Gastroesophageal sphincter (tissue), 4 donors: ENCODE measurements at places on chromosomes 4 and X. TPM values are rescaled to one million over a fixed set of nuclear protein-coding genes. Genes with fewer than 3 reads are reported as not detected.

The FREM3 gene
- total RNA-seq, result not detected

The TMEM31 gene
- total RNA-seq, result not detected

The MAGEA4 gene
- not detected for total RNA-seq

The NPNT gene
- total RNA-seq, result 86.1 TPM

DNA sequence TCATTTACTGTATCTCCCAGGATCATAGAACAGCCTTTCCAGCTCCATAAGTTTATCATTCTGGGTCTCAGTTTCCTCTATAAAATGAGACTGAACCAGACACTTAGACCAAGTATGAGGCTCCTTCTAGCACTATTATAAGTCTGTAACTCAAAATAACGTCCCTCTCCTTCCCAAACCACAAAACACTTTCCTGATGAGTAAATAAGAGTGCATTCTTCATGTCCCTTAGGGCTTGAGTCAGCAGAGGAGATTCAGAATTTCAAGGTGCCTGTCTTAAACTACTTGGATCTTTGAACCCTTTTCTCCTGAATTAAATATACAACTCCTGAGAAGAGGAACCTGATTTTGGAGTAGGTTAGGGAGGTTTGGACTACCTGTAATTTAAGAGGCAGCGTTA lies 62.6 kb downstream of the GLRA2 start:
- ATAC-seq, result no peak

DNA sequence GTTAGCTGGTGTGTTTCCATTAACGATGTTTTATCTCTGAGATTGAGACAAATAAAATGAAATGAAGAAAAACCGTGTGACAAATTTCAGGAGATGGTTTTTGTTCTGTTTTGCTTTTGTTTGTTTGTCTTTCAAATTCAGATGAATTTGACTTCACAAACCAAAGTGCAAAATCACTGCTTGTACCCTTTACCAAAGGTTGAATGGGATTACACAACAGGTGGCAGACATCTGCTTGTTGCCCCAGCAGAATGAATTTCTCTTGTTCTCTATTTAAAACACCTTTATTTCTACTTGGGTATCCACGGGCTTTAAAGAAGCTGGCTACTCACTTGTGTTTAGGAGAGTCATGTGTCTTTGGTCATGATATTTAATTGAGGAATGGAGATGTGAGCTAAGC lies 239.7 kb upstream of the CLNK start:
- ATAC-seq, result no peak

DNA sequence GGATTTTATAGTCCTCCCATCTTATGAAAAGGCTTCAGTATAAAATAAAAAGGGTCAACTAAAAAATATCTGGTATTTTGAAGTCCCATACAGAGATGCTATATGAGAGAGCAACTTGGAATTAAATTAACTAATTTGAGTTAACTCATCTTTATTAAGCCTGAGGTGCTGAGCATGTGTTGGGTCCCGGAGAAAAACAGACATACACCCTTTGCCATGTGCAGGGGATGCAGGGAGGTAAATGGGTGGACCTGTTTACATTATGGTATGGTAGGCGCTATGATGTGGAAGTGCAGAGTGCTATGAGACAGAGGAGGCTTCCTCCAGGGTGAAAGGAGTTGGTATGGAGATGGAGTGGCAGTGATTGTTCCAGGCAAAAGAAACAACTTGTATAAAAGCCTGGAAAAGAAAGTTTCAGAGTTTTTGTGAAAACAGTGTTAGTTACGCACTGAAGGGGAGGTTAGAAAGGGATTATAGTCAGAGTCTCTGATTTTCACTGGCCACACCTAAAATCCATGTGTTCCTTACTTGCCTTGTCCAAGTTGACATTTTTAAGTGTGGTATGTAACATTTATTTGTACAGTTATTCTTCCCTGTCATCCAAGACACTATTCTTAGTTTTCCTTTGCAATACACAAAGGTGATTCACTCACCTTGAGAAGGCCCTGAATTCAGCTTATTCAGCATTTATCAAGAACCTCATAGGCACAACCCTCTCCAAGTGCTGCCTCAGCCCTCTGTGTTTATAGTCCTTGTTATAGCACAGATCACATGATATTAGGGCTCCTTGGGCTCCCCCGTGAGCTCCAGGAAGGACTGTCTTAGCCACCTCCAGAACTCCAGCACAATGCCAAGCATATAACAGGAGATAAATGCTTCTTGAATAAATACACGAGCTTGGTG lies 152.0 kb downstream of the RASL11B start:
- no peak for ATAC-seq

DNA sequence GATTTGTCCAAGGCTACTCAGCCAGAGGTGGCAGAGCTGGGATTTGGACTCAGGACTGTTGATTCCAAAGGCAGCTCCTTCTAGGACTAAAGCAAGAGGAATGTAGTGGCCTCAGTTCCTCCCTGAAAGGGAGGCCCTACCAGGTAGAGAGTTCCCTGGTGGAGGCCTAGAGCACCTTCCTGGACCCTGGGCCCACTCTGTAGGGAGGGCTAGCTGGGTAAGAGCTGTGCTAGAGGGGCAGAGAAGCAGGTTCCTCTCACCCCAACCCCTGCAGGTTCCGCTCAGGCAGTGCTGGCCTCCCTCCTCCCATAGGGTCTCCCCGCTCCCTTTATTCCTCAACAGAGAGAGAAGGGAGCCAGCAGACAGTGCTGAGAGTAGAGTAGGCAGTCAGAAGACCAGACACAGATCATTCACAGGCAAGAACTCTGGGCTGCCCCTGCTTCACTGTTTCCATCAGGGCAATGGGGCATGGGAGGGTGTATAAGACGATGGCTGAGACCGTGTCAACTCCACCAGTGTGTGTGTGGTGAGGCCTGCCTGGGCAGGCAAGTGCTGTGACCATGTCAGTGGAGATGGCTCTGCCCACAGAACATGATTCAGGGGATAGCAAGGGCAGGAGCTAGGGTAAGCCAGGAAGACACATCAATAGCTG lies 12.4 kb upstream of the PJA1 start:
- no peak for ATAC-seq

- no peak for ATAC-seq
These were observed 50.9 kb downstream of the RXFP1 start for GRCh38 chr4:158572608-158573007.

DNA sequence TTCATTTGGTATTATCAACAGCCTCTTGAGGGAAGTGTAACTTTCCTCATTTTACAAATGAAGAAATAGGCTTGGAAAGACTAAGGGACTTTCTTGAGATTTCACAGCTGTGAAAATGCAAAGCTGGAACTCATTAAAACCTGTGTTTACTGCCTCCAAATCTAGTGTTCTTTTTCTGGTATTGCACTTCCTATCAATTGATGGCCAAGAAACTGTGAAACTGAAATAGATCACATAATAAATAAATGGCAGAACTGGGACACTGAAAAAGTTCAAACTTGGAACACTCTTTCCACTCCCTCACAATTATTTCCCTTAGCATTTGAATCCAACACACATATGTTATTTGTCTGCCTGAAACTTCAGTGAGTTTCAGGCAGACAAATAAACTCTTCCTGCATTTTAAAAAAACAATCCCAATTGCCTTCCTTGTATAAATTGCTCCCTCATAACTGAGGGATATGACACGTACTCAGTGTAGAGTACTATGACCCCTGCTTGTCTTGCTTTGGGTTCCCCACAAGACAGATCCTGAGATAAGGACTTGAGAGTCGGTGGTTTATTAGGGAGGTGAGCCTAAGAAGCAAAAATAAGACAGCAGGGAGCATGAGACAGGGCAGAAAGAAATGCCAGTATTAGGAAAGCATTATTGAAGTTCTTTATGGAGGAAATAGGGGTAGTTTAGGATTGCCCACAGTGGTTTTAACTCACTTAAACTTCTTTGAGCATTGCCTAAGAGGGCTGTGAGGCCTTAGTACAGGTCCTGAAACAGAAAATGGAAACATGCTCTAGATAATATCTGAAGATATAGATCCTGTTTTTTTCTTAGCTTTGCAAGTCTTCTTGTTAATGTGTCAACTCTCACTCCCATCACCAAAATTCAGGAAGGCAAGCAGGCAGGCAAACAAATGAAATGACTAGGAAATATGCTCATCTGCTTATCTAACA lies 33.9 kb downstream of the RTL3 start:
- ATAC-seq, result peak; percentile 77

- ATAC-seq, result no peak
These were observed 300.3 kb upstream of the NWD2 start for GRCh38 chr4:36944232-36944631.

GRCh38 chrX:87338510-87338909 lies 179.1 kb upstream of the KLHL4 start:
- no peak for ATAC-seq

DNA sequence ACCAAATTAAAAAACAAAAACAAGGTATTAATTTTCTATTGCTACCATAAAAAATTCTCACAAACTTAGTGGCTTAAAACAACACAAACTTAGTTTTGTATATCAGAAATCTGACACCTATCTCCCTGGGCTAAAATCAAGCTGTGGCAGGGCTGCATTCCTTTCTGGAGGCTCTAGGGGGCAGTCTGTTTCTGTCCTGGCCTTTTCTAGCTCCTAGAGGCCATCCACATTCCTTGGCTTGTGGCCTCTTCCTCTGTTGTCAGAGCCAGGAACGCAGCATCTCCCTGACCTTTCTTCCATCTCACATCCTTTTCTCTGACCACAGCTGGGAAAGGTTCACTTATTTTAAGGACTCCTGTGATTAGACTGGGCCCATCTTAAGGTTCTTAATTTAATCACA lies 38.9 kb upstream of the TLR2 start:
- ATAC-seq, result no peak

DNA sequence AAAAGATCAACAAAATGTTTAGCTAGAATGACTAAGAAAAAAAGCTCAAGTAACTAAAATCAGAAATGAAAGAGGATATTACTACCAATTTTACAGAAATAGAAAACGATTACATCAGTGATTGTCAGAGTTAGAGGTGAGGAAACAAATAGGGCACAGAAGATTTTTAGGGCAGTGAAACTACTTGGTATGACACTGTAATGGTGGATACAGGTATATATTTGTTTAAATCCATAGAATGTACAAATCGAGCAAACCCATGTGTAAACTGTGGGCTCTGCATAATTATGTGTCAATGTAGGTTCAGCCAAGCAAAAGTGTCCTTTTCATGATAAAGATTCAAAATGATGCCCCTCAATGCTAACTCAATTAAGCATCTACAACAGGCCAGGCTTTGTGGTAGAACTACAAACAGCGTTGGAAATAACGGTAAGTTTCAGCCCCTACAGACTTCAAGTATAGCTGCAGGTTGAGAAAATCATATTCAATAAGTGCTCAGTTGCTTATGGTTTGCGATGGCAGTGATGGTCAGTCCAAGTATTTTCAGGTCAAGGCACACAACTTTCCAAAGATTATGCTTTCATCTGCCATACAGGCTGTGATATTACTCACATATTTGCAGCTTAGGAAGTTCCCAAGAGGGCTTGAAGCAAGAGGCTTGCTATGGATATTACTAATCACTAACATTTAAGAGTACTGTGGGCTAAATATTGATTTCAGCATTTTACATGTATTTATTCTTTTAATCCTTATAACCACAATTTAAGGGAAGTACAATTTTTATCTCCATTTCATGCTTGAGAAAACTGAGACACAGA lies 158.6 kb downstream of the TET2 start:
- no peak for ATAC-seq

GRCh38 chr4:47798165-47798564 lies 39.7 kb downstream of the CORIN start:
- ATAC-seq, result no peak
